ENCODE measurements at places on chromosomes 11 and 22. TPM values are rescaled to one million over a fixed set of nuclear protein-coding genes. Genes with fewer than 3 reads are reported as not detected.

DNA sequence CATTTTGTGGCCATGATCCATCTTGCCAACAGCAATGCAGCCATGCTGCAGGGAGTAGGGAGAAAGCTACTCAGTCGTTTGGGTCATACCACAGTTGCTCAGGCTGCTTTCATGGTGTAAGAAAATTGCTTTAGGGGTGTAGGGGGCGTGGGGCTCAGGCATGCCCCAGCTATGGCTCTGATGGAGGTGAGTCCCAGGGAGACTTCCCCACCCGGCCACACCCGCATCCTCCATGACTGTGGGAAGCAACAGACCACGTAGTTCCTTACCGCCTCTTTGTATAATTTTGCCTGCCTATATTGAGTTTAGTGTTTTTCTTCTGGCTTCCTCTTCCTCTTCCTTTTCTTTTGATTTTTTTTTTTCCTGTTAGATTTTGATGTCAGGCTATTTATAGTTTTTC lies 58.8 kb downstream of the SPECC1L start:
- no peak for DNase-seq

- DNase-seq: no peak
These were observed 69.4 kb downstream of the FAM76B start for GRCh38 chr11:95720195-95720594.

- DNase-seq: no peak
These were observed 29.4 kb upstream of the SLN start for GRCh38 chr11:107741044-107741823.

The DMC1 gene
- total RNA-seq: 1.4 TPM

DNA sequence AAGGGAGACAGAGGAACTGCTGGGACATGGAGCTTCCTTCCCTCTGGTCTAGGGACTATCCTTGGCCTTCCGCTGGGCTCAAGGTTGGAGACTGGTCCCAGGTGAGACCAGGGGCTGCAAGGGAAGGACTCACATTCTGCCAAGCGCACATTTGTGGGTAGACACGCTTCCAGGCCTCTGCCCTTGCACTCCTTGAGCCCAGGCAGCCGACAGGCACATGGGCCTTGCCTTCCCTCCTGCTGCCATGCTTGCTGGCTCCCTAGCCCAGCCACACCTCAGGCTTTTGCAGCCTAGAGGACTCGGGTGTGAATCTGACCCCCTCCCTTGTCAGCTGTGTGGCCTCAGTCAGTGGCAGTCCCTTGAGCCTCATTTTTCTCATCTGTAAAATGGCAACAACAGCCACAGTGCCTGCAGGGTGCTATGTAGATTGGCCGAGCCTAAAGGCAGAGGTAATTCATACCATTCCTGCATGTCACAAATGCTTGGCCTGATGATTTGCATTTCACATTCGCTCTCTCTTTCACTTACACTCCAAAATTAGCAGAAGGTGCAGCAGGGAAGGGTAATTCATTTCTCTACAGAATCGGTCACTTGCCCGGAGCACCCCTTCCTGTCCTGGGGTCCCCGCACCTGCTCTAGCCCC lies 57.6 kb upstream of the NECTIN1 start:
- DNase-seq: no peak

Data from osteocyte (in vitro differentiated cells).